Activated CD4-positive, alpha-beta T cell treated with anti-CD3 and anti-CD28 coated beads, Interleukin-10, Interleukin-2, amounts not matched to agents 100 ng/mL and 50 ng/mL, durations not matched to agents 16 hours and 8 hours (primary cell): ENCODE measurements at places on chromosomes 13 and 19.

GRCh38 chr13:109941951-109942350 lies 155.6 kb upstream of the IRS2 start:
- no peak for DNase-seq

- no peak for DNase-seq
Observed at GRCh38 chr19:295687-296370, 4.6 kb upstream of the PLPP2 start.

- no peak for DNase-seq
Observed at GRCh38 chr19:15374105-15374651, 5.4 kb downstream of the AKAP8 start.

- no peak for DNase-seq
Observed at GRCh38 chr13:110358381-110358780, 51.3 kb downstream of the COL4A2 start.

DNA sequence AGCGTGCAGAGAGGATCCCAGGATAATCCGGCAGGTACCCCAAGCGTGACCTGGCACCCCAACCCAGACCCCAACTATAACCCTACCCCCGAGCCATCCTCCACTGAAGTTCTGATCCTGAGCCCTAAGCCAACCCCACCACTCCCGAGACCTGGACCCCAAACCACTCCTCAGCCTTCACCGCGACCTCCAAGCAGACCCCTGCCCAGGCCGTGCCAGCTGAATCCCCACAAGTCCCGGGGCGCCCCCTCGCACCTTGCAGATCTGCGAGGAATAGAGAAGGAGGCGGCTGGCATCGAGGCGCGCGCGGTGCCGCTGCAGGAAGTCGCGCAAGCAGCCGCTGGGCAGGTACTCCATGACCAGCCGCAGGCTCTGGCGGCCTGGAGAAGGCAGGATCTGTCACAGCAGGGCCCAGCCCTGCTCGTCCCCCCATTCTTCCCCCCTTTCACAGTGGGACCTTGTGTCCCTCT lies 10.1 kb upstream of the INSL3 start:
- DNase-seq = no peak

DNA sequence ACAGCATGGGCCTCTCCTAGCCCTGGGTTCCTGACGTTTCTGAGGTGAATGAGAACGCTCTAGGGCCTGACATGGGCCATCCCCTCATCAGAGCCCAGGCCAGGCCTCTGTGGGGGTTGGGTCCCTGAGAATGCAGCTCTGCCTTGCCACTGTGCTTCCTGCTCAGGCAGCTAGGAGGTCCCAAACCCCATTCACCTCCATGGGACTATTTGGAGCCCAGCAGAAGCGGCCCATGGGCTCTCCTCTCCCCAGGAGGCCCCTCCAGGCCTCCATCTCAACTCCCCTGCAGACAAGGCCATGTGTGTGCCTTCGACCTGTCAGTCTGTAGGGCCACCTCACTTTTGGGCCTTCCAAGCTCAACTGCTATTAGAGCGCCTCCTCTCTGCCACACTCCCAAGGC lies 36.9 kb downstream of the ELL start:
- no peak for DNase-seq

GRCh38 chr13:102587916-102588315 lies 8.9 kb upstream of the TPP2 start:
- DNase-seq = no peak

GRCh38 chr13:98773921-98774320 lies 21.4 kb upstream of the SLC15A1 start:
- DNase-seq = no peak

GRCh38 chr13:33640832-33641231 lies 177.1 kb upstream of the RFC3 start:
- no peak for DNase-seq

DNA sequence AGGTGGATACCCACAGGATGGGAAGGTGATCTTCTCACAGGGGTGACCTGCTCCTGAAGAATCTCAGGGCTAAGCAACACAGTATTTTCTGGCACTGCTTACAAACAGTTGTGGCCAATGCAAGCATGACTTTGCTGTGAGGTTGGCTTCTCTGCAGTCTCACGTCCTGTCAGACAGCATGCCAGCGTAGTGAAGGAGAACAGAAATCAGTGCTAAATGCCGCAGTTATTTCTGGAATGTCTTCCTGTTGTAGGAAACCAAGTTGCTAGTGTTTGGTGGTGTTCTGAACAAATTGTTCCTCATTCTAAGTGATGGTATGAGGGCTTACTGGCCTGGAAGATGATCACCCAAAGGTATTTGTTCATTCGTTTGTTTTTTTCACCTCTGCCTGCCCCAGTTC lies 320.1 kb downstream of the MTUS2 start:
- no peak for DNase-seq

DNA sequence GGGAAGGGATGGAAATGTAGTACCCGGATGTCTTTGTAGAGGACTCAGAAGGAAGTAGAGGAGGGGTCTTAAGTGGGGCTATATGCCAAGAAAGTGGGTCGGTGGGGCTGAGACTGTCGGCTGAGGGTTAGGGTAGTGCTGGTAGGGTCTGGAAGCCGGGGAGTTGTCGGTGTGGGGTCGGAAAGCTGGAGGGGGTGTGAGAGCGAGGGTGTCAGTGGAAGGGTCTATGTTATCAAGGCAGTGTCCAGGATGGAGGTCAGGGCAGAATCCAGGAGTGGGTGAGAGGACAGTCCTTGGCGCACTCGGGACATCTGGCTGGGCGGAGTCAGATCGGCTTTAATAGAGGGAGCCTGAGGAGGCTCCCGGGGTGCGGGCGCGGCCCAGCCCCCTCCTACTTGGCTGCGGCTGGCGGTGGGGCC lies 1.7 kb downstream of the HSPB6 start:
- DNase-seq = no peak
